ENCODE measurements at places on chromosomes 12 and 14.
A peak's percentile ranks its signal among the peaks of the same experiment; 100 is the strongest.

DNA sequence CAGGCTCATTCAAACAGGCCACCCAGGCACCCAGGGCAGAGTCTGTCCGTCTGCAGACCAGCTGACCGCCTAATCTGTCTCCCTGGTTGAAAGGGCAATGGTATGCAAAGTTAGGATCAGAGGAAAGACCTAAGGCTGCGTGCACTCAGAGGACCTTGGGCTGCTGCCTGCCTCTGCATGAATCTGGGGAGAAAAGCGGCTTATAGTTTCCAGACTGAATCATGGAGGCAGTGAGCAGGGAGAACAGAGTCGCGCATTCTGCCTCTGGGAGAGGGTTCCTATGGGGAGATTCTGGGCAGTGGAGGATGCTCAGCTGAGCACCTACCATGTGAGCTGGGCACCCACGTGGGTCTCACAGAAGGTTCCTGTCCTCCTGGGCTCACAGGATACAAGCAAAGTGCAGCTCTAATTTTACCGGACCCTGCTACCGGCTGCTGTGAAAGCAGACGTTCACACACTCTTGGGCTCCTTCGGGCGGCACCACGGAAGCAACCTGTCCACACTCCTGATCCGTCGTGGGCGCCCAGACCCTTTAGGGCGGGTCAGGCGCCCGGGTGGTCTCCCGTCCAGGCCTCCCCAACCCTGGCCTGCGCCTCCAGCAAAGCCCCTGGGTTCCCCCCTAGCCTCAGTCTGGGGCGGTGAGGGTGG, 772 bp downstream of the SCARB1 start:
- no peak for DNase-seq

DNA sequence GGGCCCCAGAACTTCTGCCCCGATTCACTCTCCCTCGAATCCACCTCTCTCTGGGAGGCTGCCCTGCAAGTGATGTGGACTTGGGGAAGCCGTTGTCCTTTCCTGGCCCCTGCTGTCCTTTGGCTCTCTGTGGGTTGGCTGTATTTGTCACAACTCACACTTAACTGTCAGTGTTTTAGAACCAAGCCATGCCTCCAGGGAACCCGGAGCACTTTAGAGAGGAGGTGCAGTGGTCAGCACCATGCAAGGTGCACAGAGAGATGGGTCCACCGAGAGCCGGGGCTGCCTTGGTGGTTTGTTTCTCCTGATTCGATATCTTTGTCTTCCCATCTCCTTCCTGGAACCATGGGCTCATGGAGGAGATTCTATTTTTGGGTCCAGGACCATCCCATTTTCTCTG, 129.5 kb upstream of the RTL1 start:
- no peak for DNase-seq

- DNase-seq = no peak
These were observed 65.5 kb upstream of the MDM1 start for GRCh38 chr12:68397566-68398158.

- DNase-seq = no peak
These were observed 28.9 kb upstream of the TSPAN8 start for GRCh38 chr12:71186571-71187288.

- DNase-seq = peak; percentile 52
These were observed 45.0 kb upstream of the CCDC91 start for GRCh38 chr12:28145216-28145615.

- DNase-seq = no peak
These were observed 209.4 kb upstream of the BCL2L14 start for GRCh38 chr12:11861155-11861863.

GRCh38 chr12:25213338-25213737, 18.3 kb downstream of the ETFRF1 start:
- DNase-seq = no peak

- no peak for DNase-seq
These were observed 9.1 kb upstream of the SERPINA1 start for GRCh38 chr14:94397289-94398181.

DNA sequence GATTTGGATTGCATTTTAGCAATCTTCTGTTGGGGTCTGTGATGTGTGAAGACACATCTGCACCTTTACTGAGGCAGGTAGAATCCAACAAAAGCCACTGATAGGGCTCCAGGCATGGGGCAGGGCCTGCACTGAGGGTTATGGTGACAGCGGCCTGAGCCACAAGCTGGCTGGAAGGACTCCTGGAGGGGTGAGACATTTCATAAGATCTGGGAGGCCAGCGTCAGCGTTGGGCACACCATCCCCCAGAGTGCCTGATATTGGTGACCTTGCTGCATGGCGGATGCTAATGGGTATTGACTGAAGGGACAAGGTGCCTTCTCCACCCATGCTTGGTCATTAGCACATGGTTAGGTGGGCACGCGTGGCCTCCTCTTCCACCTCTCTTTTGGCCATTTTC, 187.6 kb downstream of the CACNA1C start:
- no peak for DNase-seq

- no peak for DNase-seq
These were observed 1084.8 kb upstream of the ATXN7L3B start for GRCh38 chr12:73452672-73453469.

- no peak for DNase-seq
These were observed 119.3 kb upstream of the MDM1 start for GRCh38 chr12:68451261-68452077.

GRCh38 chr12:101919447-101919846, 42.1 kb downstream of the DRAM1 start:
- no peak for DNase-seq

- DNase-seq = no peak
These were observed 9.5 kb downstream of the EMP1 start for GRCh38 chr12:13205809-13206559.

DNA sequence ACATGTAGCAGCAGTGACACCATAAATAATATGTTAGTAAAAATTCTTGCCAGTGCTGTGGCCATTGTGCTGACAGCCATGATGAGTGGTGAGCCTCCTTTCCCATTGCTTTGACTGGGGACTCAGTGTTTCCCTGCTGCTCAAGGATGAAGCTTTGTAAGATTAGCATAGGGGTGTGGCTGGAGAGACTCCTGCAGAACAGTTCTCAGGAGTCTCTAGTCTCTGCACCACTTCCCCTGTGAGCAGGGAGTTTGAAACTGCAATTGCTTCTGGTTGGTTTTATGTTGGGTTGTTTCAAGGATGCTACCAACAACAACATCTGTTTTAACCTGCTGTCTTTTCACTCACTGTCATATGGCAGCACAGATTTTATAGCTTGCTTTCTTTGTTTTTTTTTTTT, 41.4 kb downstream of the ZC3H14 start:
- DNase-seq = no peak

DNA sequence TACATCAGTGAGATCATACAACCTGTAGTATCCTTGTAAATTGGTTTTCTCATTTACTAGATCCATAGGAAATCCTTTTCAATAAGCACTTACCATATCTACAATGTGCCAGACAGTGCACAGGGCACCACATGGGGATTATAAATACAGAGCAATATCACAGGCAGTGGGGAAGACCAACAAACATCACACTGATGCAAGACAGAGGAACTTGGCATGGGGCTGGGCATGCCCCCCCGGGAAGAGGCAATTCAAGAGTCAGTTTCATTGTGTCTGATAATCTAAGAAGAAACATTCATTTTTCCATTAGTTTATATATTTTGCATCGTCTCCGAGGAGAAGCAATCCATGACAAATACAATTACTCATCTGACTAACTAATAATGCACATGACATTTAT, 16.2 kb downstream of the NT5DC3 start:
- DNase-seq = no peak

DNA sequence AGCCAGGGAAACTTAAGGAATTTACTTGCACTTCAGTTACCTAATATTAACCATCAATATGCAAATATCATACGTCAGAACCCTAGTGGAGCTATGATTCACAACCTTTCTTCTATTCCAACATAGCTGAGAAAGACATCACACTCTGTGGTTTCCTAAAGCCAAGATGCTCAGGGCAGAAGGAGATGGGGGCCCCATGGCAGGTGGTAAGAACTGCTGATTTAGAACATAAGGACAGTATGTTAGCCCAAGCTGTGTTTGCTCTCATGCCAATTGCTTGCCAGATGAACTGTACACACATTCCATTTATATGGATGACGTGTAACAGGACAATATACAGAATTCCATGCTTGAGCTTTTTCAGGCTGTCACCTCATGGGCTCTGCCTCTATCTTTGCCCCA, 34.6 kb downstream of the HECTD4 start:
- DNase-seq = no peak

GRCh38 chr14:76446486-76446885, 70.5 kb downstream of the ESRRB start:
- no peak for DNase-seq

DNA sequence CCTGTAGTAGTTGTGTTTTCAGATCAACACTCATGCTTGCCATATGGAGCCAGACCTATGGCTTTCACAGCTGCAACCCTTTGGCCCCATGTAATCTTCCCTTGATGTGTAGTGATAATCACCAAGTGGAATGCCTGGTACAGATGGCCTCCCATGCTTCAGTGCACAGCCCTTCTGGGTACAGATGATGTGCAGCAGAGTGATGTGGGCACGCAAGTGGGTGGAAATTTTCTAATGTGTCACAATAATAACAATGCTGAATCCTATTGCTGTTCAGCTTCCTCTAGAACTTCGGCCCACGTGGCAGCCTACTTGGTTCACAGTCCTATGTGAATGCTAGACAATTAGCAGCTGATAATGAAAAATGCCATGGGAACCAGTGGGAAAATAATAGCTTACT, 188.1 kb downstream of the SNAPC1 start:
- DNase-seq = no peak

DNA sequence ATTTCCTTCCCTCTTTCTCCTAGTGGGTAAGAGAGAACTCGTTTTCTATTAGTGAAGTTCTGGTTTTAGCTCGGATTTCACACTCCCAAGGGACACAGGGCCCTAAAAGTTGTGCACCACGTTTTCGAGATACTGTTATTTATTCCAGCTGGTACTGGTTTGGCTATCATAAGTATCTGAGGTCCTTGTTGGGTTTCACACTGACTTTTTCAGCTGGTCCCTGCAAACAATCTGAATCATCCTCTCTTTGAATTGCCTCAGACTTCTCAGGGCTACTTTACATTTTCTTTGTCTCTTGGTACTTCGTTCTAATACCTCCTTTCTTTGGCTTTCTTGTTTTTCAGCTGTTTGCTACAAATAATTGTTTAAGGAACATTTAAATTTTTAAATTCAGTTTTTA, 75.7 kb downstream of the SCN8A start:
- DNase-seq = no peak

DNA sequence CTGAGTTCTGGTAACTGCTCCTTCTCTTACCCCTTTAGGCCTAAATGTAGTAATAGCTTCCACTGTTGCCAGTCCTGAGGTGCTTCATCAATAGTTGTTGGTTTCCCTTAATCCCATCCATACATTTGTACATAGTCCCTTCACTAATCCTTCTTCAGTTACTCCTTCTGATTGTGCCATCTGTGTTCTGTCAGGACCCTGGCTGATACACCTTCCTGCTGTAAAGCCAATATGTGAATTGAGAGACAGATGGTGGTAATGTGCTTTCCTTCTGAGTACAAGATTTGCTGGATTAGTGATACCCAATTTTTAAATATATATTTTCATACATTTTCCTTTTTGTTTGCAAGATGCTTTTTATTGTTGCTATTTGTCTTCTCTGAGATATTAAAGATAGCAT, 66.4 kb downstream of the OTOGL start:
- DNase-seq = no peak

DNA sequence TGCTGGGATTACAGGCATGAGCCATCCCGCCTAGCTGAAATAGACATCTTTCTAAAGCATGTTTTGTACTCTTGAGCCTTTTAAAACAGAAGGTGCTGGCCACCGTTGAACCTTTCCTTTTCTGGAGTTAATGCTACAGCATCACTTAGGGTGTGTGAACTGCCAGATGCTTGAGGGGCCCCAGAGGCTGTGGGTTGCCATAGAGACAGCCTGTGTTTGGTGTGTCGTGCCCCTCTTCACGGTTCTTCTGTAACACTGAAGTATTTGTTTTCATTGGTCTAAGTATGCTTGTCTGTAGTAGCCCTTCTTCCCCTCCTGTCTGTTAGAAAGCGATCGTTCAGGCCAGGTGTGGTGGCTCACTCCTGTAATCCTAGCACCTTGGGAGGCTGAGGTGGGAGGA, 30.8 kb downstream of the PLEKHG3 start:
- no peak for DNase-seq

GRCh38 chr14:77339407-77339806, 18.6 kb downstream of the GSTZ1 start:
- DNase-seq = no peak

- DNase-seq = no peak
These were observed at the start of gene C14orf132 for GRCh38 chr14:96038920-96039632. Gene C14orf132, plus strand, starts transcription at chr14:96039362. Its CDS starts 139 bp downstream, at chr14:96039501.

- DNase-seq = no peak
These were observed 7.1 kb downstream of the SERPINA5 start for GRCh38 chr14:94588311-94588710.

DNA sequence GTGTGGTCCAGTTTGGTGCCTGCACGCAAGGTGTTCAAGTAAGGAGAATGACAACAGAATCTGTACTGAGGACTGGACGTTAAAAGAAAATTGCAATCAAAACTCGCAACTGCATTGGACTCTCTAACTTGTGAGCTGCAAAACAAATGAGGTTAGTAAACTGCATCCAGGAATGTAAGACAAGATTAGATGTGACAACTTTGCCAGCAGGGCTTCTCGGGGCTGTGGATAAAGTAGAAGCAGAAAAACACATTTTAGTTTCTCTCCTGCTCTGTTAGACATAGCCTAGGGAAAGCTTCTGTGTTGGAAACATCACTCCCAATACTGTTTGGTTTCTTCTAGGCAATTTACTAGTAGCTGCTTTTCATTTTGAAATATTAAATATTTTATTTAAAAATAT, 338.2 kb upstream of the NAV3 start:
- DNase-seq = no peak

DNA sequence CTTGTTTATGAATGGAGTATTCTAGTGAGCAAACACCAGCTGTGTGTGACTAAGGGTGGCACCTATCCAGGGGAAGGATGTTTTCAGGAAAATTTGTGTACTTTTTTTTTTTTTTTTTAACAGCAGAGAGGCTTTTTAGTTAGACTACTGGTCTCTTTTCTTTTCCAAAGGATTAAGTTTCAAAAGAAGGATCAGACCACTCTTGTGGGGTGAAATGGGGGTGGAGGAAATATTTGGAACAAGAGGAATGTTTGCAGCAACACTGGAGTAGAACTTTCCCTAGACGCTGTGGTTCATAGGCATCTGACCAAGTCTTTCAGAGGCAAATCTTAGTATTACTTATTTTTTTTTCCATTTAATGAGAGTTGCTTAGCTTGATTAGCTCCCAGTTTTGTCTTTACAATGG, 21.1 kb downstream of the NUBPL start:
- no peak for DNase-seq

GRCh38 chr14:100454437-100454836, 131.3 kb downstream of the SLC25A47 start:
- no peak for DNase-seq

DNA sequence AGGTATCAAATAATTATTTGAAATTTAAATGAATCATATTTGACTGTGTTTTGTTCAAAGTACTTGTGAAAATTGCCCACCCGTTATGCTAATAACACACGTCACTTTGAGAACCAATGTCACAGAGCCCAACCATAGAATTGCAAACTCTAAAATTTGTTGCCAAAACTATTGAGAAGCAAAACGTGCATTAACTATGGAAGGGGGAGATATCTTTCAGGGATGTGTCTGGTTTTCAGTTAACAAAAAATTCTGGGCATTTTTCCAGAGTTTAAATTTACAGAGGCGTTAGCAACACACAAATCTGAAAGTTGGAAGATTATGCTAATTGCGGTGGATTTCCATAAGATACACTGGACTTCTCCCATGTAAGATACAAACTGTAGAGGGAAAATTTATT, 371.8 kb upstream of the E2F7 start:
- DNase-seq = no peak

All from NCI-H526 treated with DMSO at 0.1 percent for 48 hours (cell line).